ENCODE measurements at places on chromosomes 5 and 9. TPM values are rescaled to one million over a fixed set of nuclear protein-coding genes. Genes with fewer than 3 reads are reported as not detected.

DNA sequence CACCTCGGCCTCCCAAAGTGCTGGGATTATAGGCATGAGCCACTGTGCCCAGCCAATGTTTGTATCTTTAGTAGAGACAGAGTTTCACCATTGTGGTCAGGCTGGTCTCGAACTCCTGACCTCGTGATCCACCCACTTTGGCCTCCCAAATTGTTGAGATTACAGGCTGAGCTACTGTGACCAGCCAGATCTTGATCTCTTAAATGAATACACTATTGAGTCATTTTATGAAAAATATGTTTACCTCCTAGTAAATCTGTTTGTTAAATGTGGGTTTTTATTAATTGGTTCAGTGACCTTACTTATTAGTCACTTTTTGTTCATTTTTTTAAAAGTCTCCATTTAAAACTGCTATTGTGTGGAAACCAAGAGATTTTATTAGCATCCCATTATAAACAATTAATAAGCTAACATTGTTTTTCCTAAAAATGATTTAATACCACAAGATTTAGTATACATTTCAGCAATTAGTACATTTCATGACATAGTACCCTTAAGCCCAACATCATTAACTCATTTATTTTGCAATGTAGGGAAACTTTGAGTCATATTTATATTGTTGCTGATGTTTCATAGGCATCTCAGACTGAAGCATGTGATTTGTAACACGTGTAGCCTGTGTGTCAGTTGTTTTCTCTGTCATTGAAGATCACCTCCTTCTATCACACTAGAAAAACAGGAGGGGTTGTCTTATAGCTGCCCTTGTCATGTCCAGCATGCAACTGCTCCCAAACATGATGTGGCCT lies 261.2 kb downstream of the TAF11L14 start:
- H3K27me3 ChIP-seq: no peaks in the 10 kb centered on the region
- DNase-seq: no peak
- H3K36me3 ChIP-seq: no peaks in the 10 kb centered on the region
- H3K4me3 ChIP-seq: no peak overlapping the region
- H3K4me1 ChIP-seq: no peaks in the 10 kb centered on the region

GRCh38 chr9:133426011-133426410 lies 3.8 kb downstream of the ADAMTS13 start:
- H3K27me3 ChIP-seq: no peaks in the 10 kb centered on the region
- no peak for DNase-seq
- H3K36me3 ChIP-seq: no peaks in the 10 kb centered on the region
- no peak overlapping the region for H3K4me3 ChIP-seq
- H3K27ac ChIP-seq: no peak overlapping the region

DNA sequence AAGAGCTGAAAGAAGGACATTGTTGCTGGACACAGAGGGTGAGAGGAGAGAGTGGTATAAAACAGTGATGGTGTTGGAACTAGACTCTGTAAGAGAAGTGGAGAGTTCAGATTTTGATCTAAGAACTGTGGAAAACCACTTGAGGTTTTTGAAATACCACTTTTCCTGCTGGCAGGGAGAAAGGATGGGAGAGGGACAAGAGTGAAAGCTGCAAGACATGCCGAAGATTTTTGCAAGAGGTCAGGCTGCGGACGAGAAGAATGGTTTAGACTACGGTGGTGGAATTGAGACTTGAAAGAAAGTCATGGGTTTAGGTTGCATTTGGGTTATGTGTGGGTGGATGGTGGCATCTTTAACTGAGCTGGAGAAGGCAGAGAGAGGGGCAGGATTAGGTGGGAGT lies 202.2 kb upstream of the RPS23 start:
- H3K4me1 ChIP-seq: peaks cover 10% of the 10 kb centered on the region
- no peak overlapping the region for H3K4me3 ChIP-seq
- no peak overlapping the region for H3K27ac ChIP-seq
- no peaks in the 10 kb centered on the region for H3K27me3 ChIP-seq

DNA sequence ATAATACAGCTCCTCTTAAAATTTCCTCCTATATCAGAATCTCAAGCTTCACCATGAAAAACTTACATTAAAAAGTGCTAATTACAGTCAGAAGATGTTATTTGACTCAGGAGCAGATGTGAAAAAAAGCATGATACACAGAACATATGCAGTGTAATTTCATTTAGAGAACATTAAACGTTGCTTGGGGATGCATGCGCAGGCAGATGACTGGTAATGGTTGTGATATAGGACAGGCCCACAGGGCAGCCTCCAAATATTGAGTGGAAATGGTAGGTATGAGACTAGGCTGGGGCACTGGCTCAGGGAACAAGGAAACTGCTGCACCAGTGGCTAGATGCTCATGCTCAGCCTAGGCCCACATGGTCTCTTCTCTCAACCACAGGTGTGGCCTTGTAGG lies 69.7 kb downstream of the IARS1 start:
- H3K27ac ChIP-seq: no peak overlapping the region
- no peaks in the 10 kb centered on the region for H3K27me3 ChIP-seq
- H3K4me3 ChIP-seq: no peak overlapping the region
- DNase-seq: no peak
- H3K36me3 ChIP-seq: peaks cover 25% of the 10 kb centered on the region

DNA sequence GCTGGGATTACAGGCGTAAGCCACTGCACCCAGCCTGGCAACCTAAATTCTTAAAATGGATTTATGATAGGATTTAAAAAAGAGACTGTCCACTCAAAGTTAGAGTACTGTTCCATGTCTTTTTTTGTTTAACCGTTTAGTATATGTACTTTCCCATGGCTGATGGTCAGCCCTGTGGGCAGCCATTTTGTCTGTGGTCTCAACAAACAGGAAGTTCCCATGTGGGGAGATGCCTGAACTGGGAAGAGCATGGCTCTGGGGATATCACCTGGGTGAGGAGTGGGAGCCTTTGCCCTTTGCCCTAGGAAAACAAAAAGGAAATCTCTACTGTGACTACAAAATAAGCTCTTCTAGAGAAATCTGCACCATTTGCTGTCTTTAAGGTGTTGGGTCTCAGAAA lies 27.5 kb upstream of the GNPDA1 start:
- H3K4me1 ChIP-seq: peaks cover 14% of the 10 kb centered on the region
- no peak for DNase-seq
- no peaks in the 10 kb centered on the region for H3K36me3 ChIP-seq
- H3K27ac ChIP-seq: no peak overlapping the region

DNA sequence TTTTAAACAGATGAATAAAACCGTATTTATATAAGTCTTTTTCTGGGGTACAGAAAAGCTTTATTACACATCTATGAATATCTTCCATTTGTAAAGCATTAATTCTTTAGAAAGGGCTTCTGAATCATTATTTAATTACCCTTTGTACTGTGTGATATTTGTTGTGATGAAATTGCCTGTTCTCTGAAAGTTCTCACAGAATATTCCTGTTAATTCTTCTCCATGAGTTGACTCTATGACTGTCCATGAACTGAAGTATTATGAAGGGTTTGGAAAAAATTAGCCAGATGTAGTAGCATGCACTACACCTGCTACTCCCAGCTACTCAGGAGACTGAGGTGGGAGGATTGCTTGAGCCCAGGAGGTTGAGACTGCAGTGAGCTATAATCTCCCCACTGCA lies 127.0 kb downstream of the MAN2A1 start:
- H3K4me1 ChIP-seq: no peaks in the 10 kb centered on the region
- DNase-seq: no peak
- H3K36me3 ChIP-seq: peaks cover 39% of the 10 kb centered on the region
- no peaks in the 10 kb centered on the region for H3K27me3 ChIP-seq
- no peak overlapping the region for H3K4me3 ChIP-seq

The PCDHB2 gene
- total RNA-seq: 7.1 TPM

The ALDH1A1 gene
- 686 TPM for total RNA-seq

The DNM1 gene
- total RNA-seq: 0.15 TPM

The BSPRY gene
- 0.13 TPM for total RNA-seq

Measured in HepG2 (cell line).